ENCODE measurements at places on chromosomes 1 and 21.

- peak; percentile 92 for DNase-seq
Measured at GRCh38 chr1:23484253-23485001, 448 bp upstream of the ASAP3 start.

DNA sequence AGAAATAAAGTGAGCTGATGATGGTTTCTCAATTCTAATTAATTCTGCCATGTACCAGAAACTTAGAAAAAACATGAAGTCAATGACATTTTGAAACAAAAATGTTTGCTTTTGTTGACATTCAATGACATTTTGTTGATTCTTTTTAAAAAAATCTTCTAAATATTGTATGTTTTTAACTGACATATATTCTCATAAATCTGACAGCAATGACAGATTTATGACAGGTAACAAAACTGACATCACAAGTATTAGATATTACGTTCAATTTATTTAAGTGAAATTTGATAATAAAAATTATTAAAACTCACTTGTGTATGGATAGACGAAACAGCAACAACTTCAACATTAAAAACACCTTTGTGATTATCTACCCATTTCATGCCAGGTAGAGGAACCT lies 36.0 kb upstream of the ANGPTL3 start:
- no peak for DNase-seq

DNA sequence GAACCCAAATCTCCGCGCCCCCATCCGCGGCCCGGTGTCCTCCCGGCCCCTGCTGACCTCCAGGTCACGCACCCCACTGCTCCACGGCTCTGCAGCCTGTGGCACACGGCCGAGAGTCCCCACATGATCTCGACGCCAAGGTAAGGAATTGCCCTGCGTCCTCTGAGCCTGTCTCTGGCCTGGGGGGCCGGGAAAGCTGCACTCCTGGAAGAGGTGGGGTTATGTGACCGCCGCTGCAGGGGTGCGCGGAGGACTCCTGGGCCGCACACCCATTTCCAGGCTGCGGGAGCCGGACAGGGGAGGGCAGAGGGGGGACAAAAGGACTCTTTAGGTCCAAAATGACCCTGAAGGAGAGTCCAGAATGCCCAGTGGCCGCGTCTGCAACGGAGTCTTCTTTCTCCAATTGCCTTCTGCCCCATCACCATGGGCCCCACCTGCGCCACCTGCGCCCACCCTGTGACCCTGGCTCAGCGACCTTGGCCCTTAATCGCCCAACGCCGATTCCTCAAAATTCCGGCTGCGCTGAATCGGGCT lies 997 bp upstream of the SIM2 start:
- no peak for DNase-seq

GRCh38 chr1:235639226-235640205 lies 10.1 kb downstream of the GNG4 start:
- no peak for DNase-seq

- peak; percentile 24 for DNase-seq
Measured at GRCh38 chr1:111516005-111516535, 12.6 kb upstream of the ADORA3 start.

- DNase-seq = no peak
Measured at GRCh38 chr1:71666609-71667008, 585.8 kb upstream of the ZRANB2 start.

GRCh38 chr1:74512170-74512915 lies at the start of gene LRRC53:
LRRC53 (minus strand) TSS chr1:74512611; CDS start chr1:74483349, 29,262 bp downstream.
- DNase-seq = no peak

- DNase-seq = peak; percentile 10
Measured at GRCh38 chr1:218346391-218347204, 1.5 kb downstream of the TGFB2 start.

DNA sequence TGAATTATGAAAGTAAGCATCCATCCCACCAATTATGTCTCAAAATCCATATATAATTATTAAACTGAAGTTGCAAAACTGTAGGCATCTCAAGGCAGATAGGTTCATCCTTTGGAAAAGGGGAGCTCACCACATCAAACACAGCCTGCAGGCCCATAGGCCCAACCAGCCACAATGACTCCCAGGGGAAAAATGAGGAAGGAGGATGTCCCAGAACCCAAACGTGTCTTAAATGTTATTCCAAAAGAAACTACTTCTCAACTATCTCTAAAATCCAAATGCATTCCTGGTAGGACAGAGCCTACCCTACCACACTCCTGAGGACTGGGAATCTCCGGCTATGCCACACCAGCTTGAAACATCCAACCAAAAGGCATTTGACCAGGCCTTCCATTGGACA lies 12.8 kb downstream of the TIAM1 start:
- DNase-seq = no peak

DNA sequence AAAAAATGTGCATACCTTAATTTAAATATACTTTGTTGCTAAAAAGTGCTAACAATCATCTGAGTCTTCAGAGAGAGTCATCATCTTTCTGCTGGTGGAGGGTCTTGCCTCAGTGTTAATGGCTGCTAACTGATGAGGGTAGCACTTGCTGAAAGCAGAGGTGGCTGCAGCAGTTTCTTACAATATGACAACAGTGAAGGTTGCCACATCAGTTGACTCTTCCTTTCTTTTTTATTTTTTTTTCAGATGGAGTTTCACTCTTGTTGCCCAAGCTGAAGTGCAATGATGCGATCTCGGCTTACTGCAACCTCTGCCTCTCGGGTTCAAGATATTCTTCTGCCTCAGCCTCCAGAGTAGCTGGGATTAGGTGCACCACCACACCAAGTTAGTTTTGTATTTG lies 2.6 kb upstream of the CFAP45 start:
- DNase-seq = no peak

DNA sequence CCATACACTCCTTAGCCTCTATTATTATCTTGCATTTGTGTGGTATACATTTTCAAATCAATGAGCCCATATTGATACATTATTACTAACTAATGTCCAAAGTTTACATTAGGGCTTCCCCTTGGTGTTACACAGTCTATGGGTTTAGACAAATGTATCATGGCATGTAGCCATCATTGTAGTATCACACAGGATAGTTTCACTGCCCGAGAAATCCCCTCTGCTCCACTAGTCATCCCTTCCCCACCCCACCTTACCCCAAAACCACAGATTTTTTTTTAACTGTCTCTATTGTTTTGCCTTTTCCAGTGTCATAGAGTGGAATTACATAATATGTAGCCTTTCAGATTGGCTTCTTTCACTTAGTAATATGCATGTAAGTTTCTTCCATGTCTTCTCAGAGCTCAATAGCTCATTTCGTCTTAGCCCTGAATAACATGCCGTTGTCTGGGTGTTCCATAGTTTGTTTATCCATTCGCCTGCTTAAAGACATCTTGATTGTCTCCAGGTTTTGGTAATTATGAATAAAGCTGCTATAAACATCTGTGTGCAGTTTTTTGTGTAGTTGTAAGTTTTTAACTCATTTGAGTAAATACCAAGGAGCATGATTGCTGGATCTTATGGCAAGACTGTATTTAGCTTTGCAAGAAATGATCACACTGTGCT lies 86.4 kb upstream of the LYST start:
- peak; percentile 18 for DNase-seq

DNA sequence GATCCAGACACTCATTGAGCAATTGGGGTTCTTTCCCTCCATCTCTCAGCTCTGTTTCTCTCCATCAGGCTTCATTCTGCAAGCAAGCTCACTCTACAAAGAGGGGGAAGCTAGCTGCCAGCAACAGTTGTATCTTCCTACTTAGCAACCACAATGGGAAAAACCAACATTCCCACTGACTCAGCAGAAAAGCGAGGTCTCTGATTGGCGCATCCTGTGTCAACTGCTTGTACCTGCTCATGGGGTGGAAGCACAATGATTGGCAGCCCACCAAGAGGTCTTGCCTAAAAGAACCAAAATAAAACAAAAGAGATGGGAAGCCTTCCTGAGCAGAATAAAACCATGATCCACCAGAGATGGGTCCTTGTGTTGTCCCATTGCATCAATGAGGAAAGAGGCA lies 4.0 kb upstream of the CDA start:
- no peak for DNase-seq

DNA sequence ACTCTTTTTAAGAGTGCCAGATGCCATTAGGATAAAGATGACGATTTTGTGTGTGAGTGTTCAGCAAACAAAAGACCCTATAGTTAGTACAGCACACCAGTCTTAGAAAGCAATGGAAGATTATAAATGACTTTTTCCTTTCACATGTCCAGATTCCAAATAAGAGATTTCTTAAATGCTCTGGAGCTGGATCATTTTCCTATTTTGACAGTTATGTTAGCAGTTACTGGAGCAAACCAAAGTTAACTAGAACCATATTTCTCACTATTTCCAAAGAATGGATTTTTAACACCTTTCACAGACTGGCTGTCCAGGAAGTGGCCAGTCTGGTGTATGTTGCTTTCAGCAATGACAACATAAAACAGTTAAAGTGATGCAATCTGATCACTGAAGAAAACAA lies 905.8 kb upstream of the ADGRL2 start:
- no peak for DNase-seq

DNA sequence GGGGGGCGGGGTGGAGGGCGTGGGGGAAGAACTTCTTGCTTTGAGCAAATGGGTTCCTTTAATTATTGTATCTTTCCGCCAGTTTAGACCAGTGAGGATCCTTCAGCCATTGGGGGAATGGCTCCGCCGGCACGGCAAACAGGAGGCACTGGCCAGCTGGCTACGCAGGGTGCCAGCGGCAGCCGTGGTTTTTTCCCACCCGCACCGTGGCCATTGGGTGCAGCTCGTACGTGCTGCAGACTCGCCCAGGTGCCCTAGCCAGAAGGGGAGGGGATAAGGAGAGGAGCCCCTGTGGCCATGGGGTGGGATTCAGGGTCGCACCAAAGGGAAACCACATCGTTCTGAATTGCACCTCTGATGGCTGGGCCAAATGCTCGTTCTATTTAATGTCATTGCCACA lies 65.6 kb downstream of the RGSL1 start:
- DNase-seq = no peak

DNA sequence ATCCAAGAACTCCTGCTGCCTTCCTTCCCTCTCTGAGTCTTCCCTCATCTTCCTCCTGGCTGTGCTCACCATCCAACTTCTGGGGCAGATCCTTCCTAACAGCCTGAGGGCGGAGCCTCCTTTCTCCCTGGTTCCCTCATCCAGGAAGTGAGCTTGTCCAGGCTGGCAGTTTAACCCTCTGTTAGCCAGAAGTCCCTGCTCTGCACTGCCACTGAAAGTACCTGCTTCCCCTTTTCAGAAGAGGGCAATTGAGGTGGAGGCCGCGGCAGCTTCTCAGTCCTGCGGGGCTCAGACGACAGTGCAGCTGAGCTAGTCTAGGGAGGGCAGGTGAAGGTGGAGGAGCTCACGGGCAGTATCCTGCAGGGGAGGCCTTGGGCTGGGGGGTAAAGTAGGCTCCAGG lies 149.1 kb downstream of the FCRL5 start:
- DNase-seq = no peak

- DNase-seq = no peak
Measured at GRCh38 chr1:83769594-83770318, 229.2 kb downstream of the TTLL7 start.

GRCh38 chr21:39648879-39649278 lies 36.1 kb downstream of the B3GALT5 start:
- DNase-seq = no peak

- DNase-seq = no peak
Measured at GRCh38 chr1:229171934-229172333, 99.0 kb upstream of the RAB4A start.

GRCh38 chr1:168328731-168329364 lies 48.2 kb downstream of the TBX19 start:
- DNase-seq = no peak

- DNase-seq = no peak
Measured at GRCh38 chr21:33112681-33113080, 42.7 kb downstream of the OLIG1 start.

GRCh38 chr1:154716011-154716410 lies 108.0 kb upstream of the ADAR start:
- DNase-seq = no peak

- no peak for DNase-seq
Measured at GRCh38 chr1:89815611-89816010, 5.2 kb upstream of the LRRC8D start.

DNA sequence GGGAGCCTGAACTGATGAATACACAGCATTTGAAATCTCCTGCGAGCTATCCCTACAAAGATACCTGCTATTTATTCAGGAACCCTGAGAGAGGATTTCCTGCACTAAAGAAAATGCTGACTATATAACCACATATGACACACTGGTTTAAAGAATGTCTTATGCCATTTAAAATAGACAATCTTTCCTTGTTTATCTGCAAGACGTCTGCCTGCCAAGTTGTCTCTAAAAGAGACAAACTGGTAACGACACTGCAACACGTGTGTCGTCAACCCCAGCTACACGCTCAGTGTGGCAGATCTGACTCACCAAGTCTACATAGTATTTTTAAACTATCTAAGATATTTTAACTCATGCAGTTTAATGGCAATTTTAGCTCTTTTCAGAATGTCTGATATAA lies 42.7 kb downstream of the APP start:
- DNase-seq = no peak

GRCh38 chr21:20998456-20998789 lies 214 bp downstream of the NCAM2 start:
- DNase-seq = no peak

DNA sequence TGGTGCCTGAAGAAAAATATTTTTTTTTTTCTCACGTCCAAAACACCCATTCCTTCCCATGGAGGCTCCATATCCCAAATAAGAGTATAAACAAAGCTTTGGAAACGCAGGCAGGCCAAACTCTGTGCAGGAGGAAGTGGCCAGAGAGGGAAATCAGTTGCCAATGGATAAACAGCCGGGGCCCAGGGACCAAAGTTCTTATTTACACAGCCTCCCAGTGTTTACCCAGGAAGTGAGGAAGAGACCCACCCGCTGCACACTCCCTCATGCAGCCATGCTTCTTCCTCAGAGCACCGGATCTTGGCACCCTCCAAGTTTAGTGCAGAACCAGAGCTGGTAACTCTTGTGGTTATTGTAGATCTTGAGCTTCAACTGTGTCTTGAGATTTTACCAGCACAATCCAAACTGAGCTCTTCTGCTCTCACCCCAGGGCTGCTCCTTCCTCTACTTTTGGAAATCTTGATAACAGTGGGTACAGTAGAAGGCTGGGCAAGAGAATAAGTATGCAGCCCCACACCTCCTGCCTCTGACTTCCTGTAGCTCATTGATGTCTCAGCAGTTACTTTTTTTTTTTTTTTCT lies 14.2 kb downstream of the MARCKSL1 start:
- no peak for DNase-seq

GRCh38 chr1:112231331-112231730 lies 164.7 kb upstream of the CTTNBP2NL start:
- no peak for DNase-seq

GRCh38 chr1:217542837-217543236 lies 88.1 kb downstream of the GPATCH2 start:
- DNase-seq = no peak

GRCh38 chr1:113133038-113133437 lies 60.0 kb downstream of the LRIG2 start:
- peak; percentile 45 for DNase-seq

GRCh38 chr21:44800971-44801467 lies 601 bp downstream of the UBE2G2 start:
- peak; percentile 11 for DNase-seq

GRCh38 chr1:248822148-248823032 lies 3.3 kb downstream of the SH3BP5L start:
- no peak for DNase-seq

GRCh38 chr1:22245726-22246125 lies 102.8 kb upstream of the WNT4 start:
- DNase-seq = no peak

- DNase-seq = no peak
Measured at GRCh38 chr1:24683713-24684162, 40.6 kb downstream of the SRRM1 start.

Measured in activated CD4-positive, alpha-beta T cell treated with anti-CD3 and anti-CD28 coated beads, Interleukin-2, amount 50 U/mL, for 48 hours (primary cell).